Heart right ventricle (tissue), 16 donors: ENCODE measurements at places on chromosomes 12 and 14. TPM values are rescaled to one million over a fixed set of nuclear protein-coding genes. Genes with fewer than 3 reads are reported as not detected.

Gene KLHL33
- 1.2 TPM for polyA plus RNA-seq

Gene MMP19
- 4.3 TPM for polyA plus RNA-seq

Gene TRAFD1
- 18.1 TPM for polyA plus RNA-seq

Gene TMEM119
- 2.2 TPM for polyA plus RNA-seq

Gene SLC5A8
- not detected for polyA plus RNA-seq

Gene MYF6
- not detected for polyA plus RNA-seq

Gene SLCO1B1
- polyA plus RNA-seq = not detected

Gene NINJ2
- polyA plus RNA-seq = 25.7 TPM

Gene SYNDIG1L
- not detected for polyA plus RNA-seq

Gene GDF3
- polyA plus RNA-seq = 0.22 TPM

Gene FAM186B
- polyA plus RNA-seq = 0.22 TPM
